ENCODE measurements at places on chromosomes 2 and 18.

DNA sequence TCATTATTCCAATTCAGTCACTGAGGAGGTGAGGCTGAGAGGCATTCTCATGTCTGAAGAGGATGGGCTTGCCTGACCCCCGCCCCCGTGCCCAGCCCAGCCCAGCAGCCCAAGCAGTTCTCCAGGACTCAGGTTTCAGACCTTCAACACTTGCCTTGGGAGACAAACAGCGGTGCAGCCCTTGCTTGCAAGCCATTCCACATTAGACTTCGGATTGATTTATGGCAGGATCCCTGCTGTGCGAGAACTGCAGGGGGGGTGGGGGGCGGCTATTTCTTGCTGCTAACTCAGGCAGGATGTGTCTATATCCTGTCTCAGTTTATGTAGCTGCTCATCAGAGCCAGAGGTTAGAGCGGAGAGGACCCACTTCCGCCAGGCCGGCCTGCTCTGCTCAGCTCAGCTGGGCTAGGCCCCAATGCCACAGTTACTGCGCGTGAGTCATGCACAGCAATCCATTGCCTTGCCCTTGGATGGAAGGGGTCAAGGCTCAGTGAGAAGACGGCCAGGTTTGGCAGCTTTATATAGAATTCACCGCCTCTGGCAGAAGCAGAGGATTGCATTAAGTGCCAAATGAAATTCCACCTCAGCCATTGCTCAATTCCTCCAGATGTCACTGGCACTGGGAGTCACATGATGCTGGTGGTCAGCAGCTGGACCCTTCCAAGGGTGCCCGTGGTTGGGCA lies 1.8 kb downstream of the GYPC start:
- no peak for DNase-seq

DNA sequence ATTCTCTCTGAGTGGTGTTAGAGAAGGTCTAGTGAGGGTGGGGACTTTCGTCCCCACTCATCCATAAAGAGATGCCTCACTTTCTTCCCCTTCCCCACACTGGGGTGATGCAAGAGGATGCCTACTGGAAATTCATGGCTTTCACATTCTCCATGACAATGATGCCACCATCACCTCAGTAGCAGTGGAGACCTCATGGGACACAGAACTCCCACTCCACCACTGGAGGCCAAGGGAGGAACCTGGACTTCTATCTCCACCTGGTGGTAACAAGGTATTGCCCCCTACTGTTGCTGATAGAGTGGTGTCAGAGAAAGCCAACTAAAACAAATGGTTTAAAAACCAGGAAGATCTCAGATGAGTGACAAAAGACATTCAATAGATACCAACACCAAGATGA lies 110.9 kb downstream of the INHBB start:
- DNase-seq: no peak

DNA sequence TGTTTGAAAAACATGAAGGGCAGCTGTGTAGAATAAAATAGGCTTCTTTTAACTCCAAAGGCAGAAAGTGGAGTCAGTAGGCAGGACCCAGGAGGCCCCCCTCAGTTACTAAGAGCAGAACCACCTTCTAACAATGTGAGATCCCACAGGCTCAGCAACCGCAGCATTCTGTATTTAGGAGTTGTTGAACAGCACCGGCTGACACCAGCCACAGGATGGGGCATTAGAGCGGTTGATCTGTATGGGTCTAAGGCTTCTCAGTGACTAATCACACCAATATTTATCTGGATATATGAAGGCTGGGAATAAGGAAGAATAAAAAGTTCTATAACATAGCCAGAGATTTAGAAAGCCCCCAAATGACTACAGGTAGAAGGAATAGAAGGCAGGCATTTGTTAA lies 51.7 kb downstream of the MYO5B start:
- DNase-seq: no peak

- no peak for DNase-seq
These were observed 5.0 kb downstream of the KCTD1 start for GRCh38 chr18:26543373-26543772.

DNA sequence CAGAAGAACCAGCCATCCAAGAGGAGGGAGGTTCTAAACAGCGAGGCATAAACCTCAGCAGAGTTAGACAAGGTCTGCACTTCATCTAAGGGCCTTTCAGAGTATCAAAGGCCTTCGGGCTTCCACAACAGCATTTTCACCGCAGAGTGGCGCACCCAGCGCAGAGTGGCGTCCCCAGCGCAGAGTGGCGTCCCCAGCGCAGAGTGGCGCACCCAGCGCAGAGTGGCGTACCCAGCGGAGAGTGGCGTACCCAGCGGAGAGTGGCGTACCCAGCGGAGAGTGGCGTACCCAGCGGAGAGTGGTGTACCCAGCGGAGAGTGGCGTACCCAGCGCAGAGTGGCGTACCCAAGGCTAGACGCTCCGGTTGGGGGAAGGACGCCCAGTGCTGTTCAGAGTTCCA lies 137.9 kb downstream of the ZNF516 start:
- DNase-seq: no peak

- no peak for DNase-seq
These were observed 42.9 kb downstream of the MMADHC start for GRCh38 chr2:149544692-149545091.

- DNase-seq: no peak
These were observed 33.7 kb downstream of the MRPL33 start for GRCh38 chr2:27805180-27805579.

GRCh38 chr2:62338111-62338510 lies 142.2 kb downstream of the B3GNT2 start:
- peak; percentile 20 for DNase-seq

DNA sequence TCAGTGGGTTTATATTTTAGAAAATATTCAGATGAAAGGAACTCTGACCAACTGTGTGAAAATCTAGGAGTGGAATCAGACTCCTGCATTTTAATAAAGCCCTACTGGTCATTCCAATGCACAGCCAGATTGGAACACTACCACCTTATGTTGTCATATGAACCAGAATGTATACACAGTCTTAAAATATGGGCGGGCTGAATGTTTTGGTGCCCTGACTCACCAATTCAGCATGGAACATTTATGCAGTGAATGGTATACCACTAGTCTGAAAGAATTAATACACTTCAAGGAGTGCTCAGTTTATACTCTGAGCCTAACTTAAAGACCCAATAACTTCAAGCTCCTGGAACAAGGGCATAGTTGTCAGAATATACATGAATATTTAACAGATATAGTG lies 280.9 kb upstream of the TCF4 start:
- DNase-seq: no peak

- DNase-seq: no peak
These were observed 443.8 kb downstream of the MBD2 start for GRCh38 chr18:53780666-53781065.

DNA sequence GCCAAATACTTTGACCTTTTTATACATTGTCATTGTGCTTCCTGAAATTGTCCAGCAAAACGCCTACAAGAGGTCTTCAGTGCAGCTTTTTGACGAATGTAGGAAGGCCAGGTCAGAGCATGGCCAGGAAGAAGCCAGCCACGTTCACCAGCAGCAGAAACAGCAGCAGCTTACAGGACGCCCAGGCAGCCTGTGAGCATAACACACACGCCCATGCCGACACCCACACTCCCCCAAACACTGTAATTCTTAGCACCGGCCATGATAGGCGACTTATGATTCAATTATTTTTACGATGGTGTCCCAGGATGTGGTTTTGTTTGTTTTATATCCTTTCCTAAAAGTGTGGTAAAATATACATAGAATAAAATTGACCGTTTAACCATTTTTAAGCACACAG lies 249.1 kb upstream of the SALL3 start:
- DNase-seq: no peak

DNA sequence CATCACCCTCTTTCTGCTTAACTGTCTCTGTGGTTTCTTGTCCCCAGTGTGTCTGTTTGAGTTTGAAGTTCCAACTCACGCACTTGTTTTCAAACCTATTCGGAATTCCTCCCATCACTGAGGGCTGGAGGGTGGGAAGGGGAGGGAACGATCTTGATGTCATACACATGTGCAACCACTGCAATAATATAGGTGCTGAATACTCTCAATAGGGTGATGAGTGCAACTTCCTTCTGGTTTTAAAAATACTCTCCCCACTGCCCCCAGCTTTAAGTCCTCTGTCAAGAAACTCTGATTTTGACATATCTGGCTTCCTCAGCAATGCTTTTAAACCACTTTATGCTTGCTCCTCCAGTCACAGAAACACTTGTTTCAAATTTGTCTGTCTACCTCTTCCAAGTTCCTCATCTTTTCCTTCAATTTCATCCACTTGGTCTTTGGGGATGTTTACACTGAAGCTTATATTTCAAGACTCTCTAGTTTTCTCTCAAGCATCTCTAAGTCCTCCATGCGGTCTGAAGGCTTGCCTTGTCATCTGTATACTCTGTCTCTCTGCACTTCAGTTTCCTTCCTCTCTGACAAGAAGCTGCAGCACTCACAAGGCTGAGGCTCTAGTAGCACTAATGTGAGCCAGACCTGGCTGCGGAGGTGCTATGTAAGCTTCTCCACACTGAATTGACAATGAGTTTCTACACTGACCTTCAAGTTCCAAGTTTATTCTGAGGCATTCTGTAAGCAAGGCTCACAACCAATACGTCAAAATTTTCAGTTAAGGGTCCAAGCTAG lies 422.3 kb downstream of the ZEB2 start:
- no peak for DNase-seq

- DNase-seq: no peak
These were observed 59.1 kb downstream of the GREB1 start for GRCh38 chr2:11592671-11593574.

DNA sequence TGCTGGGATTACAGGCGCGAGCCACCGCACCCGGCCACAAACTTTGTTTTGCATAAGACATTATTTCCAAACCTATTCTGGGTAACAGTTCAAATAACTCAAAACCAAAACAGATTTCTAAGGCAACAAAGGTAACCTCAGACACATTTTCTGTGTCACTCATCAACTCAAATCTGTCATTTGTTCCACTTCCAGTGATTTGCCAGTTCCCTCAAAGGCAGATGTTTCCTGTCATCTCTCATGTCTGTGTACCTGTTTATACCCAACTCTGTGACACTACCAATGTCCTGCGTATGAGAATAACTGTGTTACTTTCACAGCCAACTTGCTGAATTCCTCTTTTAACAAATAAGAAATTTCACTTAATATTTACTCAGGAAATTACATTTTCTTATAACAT lies 54.4 kb downstream of the SCN3A start:
- DNase-seq: no peak

- DNase-seq: no peak
These were observed 1078.5 kb upstream of the ZEB2 start for GRCh38 chr2:145598434-145598833.

DNA sequence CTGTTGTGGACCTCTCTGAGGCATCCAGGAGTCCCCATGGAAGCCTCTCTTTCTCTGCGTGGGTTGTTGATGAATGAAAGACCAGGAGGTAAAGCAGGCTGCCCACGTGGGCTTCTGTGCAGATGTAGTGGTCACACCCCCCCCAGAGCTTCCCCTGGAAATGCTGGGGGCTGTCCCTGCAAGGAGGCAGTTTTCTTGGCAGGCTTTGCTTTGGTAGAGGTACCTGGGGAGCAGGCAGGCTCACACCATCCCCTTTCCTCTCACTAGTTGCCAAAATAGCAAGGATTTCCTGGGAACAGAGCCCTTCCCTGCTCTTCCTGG lies 97.6 kb upstream of the MAP3K20 start:
- no peak for DNase-seq

- DNase-seq: no peak
These were observed 17.6 kb downstream of the SUCLG1 start for GRCh38 chr2:84441505-84441904.

DNA sequence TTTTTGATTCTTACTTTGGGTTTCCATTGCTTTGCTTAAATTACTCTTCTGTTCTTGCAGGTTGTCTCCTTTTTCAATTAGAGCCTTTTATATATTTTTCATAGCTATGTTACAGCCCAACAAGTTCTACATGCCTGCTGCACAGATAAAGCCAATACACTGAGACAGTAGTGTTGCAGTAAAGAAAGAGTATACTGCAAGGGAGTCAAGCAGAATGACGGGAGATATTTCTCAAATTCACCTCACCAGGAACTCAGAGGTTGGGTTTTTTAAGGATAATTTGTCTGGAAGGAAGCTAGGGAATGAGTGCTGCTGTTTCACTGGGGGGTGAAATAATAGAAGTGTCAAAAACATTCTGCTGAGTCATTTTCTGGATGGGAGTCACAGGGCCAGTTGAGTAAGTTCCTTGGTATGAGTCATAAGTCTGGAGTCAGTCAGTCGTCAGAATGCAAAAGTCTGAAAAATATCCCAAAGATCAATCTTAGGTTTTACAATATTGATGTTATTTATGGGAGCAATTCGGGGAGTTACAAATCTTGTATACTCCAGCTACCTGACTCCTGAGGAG lies 193.0 kb upstream of the RGPD4 start:
- no peak for DNase-seq

Measured in NCI-H1092 (cell line).